ENCODE measurements at places on chromosomes 3 and 15. TPM values are rescaled to one million over a fixed set of nuclear protein-coding genes. Genes with fewer than 3 reads are reported as not detected.

Gene CIAO2A
- polyA plus RNA-seq, result 54.8 TPM

DNA sequence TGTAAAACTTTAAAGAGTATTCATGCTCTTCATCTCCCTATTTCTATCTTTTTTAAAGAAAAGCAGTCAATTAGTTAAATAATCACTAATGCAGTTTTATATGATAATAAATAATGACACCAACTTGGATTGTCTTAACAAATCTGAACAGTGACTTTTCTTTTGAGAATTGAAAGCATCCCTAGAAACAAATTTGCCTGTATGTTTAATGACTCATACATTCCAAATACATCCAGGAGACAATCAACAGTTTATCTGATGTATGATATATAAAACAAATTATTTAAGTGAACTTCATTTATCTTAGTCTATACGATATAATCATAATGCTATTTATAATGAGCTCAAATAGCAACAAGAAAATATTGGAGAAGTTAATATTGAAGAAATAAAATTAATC lies 78.0 kb downstream of the ALCAM start:
- no peak overlapping the region for H3K27ac ChIP-seq
- H3K4me3 ChIP-seq, result no peak overlapping the region
- H3K4me1 ChIP-seq, result no peaks in the 10 kb centered on the region
- no peak for DNase-seq

- no peak overlapping the region for H3K4me3 ChIP-seq
- no peak overlapping the region for H3K27ac ChIP-seq
- peaks cover 6% of the 10 kb centered on the region for H3K4me1 ChIP-seq
- DNase-seq, result peak; percentile 35
- no peaks in the 10 kb centered on the region for H3K36me3 ChIP-seq
Measured at GRCh38 chr3:176872771-176873209, 324.5 kb downstream of the TBL1XR1 start.

GRCh38 chr15:50162969-50163718 lies 18.9 kb upstream of the SLC27A2 start:
- no peaks in the 10 kb centered on the region for H3K36me3 ChIP-seq
- H3K27ac ChIP-seq, result no peak overlapping the region
- H3K27me3 ChIP-seq, result peaks cover 24% of the 10 kb centered on the region
- H3K4me1 ChIP-seq, result no peaks in the 10 kb centered on the region

Gene TRIM42
- not detected for polyA plus RNA-seq

- peak overlapping the region; percentile 8 for H3K27ac ChIP-seq
- no peak overlapping the region for H3K4me3 ChIP-seq
Measured at GRCh38 chr15:79853492-79854328, 43.1 kb downstream of the MTHFS start.

DNA sequence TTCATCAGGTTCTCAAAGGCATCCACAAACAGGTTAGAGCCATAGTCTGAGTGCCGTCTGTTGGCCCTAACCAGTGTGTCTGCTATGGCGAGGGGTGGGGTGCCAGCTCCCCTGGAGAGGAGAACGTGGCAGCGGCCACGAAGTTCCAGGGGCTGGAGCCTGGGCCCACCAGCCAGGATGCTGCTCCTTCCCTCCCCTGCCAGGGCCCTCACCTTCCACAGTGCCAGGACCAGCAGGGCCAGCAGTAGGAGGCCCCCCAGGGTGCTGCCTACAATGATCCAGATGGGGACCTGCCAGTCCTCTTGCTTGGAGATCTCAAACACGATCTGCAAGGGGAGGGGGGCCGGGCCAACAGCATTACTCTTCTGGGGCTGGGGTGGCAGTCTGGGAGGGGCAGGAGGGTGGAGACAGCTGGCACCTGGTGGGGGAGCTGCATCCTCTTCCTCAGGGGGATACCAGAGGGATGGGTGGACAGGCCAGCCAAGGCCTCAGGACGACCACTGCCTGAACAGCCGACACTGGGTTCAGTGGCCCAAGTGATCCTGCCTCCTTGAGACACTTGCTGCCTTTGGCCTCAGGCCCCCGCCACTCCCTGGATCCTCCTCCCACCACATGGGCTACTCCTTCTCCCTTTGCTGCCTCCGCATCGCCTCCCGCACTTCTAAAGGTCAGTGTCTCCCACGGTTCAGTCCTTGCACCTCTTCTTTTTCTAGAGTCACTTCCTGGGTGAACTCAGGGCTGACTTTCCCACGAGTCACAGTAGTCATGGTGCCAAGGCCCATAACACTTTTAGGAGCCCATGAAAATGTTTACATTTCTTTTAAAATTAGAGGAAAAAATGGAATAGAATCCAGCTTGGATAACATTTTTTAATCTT lies 26.3 kb downstream of the FEM1B start:
- H3K4me1 ChIP-seq, result peaks cover 15% of the 10 kb centered on the region
- H3K27ac ChIP-seq, result no peak overlapping the region
- H3K27me3 ChIP-seq, result peaks cover 3% of the 10 kb centered on the region

Gene P2RY1
- not detected for polyA plus RNA-seq

Gene FAM107A
- polyA plus RNA-seq, result not detected

Gene DAZL
- polyA plus RNA-seq, result not detected

GRCh38 chr3:47824541-47825473 lies 21.9 kb downstream of the DHX30 start:
- peaks cover 15% of the 10 kb centered on the region for H3K4me1 ChIP-seq
- H3K27me3 ChIP-seq, result no peaks in the 10 kb centered on the region
- H3K36me3 ChIP-seq, result peaks cover 13% of the 10 kb centered on the region
- peak overlapping the region; percentile 95 for H3K27ac ChIP-seq

- no peaks in the 10 kb centered on the region for H3K27me3 ChIP-seq
- H3K36me3 ChIP-seq, result peaks cover 40% of the 10 kb centered on the region
- peaks cover 7% of the 10 kb centered on the region for H3K4me1 ChIP-seq
- H3K4me3 ChIP-seq, result no peak overlapping the region
- H3K27ac ChIP-seq, result no peak overlapping the region
Measured at GRCh38 chr3:58369876-58370275, 37.2 kb downstream of the PXK start.

DNA sequence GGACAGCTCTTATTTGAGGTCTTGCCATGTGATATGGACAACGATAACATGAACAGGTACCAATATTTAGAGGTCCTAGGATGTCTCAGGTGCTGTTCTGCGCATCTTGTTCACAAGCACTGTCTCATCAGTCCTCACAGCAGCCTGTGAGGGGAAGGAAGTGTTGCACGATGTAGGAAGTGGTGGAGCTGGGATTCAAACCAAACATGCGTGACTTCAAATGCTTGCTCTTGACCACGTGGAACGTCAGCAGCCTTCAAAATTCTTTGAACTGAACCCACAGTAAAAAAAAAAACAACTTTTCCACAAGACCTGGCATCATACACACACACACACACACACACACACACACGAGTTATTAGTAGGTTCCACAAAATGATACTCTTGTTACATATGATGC lies 153.4 kb upstream of the SMAD3 start:
- no peak for DNase-seq
- peaks cover 2% of the 10 kb centered on the region for H3K36me3 ChIP-seq
- H3K27me3 ChIP-seq, result peaks cover 4% of the 10 kb centered on the region
- peaks cover 10% of the 10 kb centered on the region for H3K4me1 ChIP-seq
- no peak overlapping the region for H3K27ac ChIP-seq

GRCh38 chr3:147875498-147875897 lies 466.3 kb downstream of the ZIC1 start:
- DNase-seq, result no peak
- no peaks in the 10 kb centered on the region for H3K36me3 ChIP-seq
- H3K4me1 ChIP-seq, result no peaks in the 10 kb centered on the region
- no peaks in the 10 kb centered on the region for H3K27me3 ChIP-seq
- no peak overlapping the region for H3K4me3 ChIP-seq

Gene GAP43
- not detected for polyA plus RNA-seq

GRCh38 chr15:70443486-70444273 lies 319.7 kb downstream of the UACA start:
- no peak for DNase-seq
- peaks cover 40% of the 10 kb centered on the region for H3K4me1 ChIP-seq
- peaks cover 7% of the 10 kb centered on the region for H3K27me3 ChIP-seq
- no peaks in the 10 kb centered on the region for H3K36me3 ChIP-seq

DNA sequence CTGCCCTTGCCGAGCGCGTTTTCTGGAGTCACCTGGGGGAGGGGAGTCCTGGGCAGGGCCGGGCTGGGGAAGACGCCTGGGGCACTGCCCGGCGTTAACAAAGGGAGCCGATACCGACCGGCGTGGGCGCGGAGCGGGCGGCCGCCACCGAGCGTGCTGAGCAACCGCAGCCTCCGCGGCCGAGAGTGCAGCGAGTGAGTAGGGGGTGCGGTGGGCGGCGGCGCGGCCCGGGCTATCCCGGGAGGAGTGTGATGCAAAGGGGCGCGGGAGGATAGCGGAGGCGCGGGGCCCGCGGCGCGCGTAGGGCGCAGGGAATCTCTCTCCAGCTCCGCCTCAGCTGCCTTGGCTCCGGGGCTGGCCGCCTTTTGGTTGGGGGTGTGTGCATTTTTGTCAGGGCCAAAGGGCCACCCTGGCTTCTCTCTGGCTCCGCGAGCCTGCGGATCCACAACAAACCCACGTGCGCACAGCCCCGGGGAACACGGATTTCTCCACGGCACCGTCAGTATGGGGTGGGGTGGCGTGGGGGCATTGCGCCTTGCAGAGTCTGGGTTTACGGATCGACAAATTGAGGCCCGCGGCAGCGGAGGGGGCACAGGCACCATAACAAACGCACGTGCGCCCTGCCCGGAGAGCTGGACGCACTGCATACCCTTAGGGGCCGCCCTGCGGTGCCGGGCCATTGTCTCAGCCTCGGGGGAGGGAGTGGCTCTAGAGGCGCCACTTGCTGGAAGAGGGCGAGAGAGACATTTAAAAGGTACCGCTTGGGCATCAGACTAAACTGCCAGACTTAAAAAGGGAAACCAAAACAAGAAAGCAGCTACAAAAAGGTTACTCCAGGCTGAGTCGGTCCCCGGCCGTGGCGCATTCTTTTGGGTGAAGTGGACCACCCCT lies 560 bp downstream of the ST6GAL1 start:
- H3K36me3 ChIP-seq, result no peaks in the 10 kb centered on the region
- H3K27ac ChIP-seq, result peak overlapping the region; percentile 95
- no peaks in the 10 kb centered on the region for H3K27me3 ChIP-seq
- peak; percentile 84 for DNase-seq

DNA sequence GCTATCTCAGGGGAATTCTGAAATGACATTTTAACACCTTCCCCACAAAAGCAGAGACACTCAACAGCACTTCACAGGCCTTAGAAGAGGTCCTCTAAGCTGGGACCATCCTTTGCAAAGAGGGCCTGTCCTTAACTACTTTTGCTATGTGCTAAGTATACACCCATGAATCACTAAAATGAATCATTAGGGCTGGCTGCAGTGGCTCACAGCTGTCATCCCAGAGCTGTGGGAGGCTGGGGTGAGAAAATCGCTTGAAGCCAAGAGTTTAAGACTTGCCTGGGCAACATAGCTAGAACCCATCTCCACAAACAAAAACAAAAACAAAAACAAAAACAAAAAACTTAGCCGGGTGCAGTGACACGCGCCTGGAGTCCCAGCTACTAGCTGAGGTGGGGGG lies 53.9 kb upstream of the MELTF start:
- no peaks in the 10 kb centered on the region for H3K27me3 ChIP-seq
- peaks cover 5% of the 10 kb centered on the region for H3K36me3 ChIP-seq
- H3K27ac ChIP-seq, result no peak overlapping the region
- H3K4me3 ChIP-seq, result no peak overlapping the region
- no peak for DNase-seq

- no peak for DNase-seq
- peaks cover 3% of the 10 kb centered on the region for H3K4me1 ChIP-seq
- no peak overlapping the region for H3K4me3 ChIP-seq
- no peaks in the 10 kb centered on the region for H3K36me3 ChIP-seq
Measured at GRCh38 chr3:37493485-37494080, 319.2 kb upstream of the LRRFIP2 start.

Gene FBXO40
- not detected for polyA plus RNA-seq

GRCh38 chr3:169953462-169954141 lies 13.0 kb upstream of the SEC62 start:
- H3K4me3 ChIP-seq, result no peak overlapping the region
- no peak for DNase-seq
- peaks cover 42% of the 10 kb centered on the region for H3K4me1 ChIP-seq
- peaks cover 2% of the 10 kb centered on the region for H3K27me3 ChIP-seq
- no peaks in the 10 kb centered on the region for H3K36me3 ChIP-seq

GRCh38 chr15:48967336-48967735 lies 3.6 kb upstream of the SHC4 start:
- no peak for DNase-seq
- peaks cover 51% of the 10 kb centered on the region for H3K27me3 ChIP-seq
- peak overlapping the region; percentile 44 for H3K27ac ChIP-seq
- no peak overlapping the region for H3K4me3 ChIP-seq
- H3K4me1 ChIP-seq, result peaks cover 22% of the 10 kb centered on the region
- no peaks in the 10 kb centered on the region for H3K36me3 ChIP-seq

Gene KNG1
- polyA plus RNA-seq, result not detected

- H3K36me3 ChIP-seq, result no peaks in the 10 kb centered on the region
- no peak for DNase-seq
- no peak overlapping the region for H3K4me3 ChIP-seq
- no peak overlapping the region for H3K27ac ChIP-seq
- no peaks in the 10 kb centered on the region for H3K4me1 ChIP-seq
Measured at GRCh38 chr3:46116996-46117395, 89.7 kb upstream of the XCR1 start.

DNA sequence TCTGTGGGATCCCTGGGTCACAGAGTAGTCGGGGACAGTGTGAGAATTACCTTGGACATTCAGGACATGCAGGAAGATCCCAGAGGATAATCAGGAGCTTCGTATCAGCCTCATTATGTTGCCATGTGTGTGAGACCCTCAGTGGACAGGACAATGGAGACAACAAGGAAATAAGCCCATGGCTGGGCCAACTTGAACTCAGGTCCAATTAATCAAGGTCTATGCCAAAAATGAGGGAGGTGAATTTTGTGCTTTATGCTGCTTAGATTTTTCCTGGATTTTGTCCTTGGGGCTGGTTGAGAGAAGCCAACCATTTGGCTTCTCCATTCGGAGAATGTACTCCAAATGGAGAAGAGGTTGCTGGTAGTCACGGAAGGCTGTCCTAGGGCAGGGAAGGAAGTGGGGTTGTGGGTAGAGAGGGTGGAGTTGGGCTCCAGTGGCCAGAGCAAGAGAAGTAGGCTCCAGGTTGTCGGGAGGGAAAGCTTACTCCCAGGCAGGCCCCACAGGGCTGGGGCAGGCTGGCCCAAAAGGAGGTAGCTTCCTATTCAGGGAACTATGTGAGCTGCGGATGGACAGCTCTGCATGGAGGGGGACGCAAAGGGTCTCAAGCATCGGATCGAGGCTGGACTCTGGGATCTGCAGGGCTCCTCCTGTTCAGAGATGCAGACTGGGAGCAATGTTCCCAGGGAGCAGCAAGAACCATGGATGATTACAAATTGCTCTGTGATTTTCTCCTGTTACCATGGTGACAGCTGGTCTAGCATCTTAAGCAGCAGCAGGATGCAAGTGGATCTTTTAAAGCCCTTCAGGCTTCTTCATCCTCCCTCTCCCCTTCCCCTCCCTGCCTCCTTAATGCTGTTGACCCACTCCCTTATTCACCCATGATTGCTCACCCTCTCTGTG lies 91.1 kb downstream of the WNT7A start:
- no peak for DNase-seq
- no peaks in the 10 kb centered on the region for H3K36me3 ChIP-seq
- peaks cover 9% of the 10 kb centered on the region for H3K27me3 ChIP-seq
- H3K4me3 ChIP-seq, result no peak overlapping the region

Gene MASP1
- not detected for polyA plus RNA-seq

Gene LRTM1
- not detected for polyA plus RNA-seq

Gene LAMB2
- polyA plus RNA-seq, result not detected

All from naive thymus-derived CD8-positive, alpha-beta T cell (primary cell).